ENCODE measurements at places on chromosomes 1 and 21.

DNA sequence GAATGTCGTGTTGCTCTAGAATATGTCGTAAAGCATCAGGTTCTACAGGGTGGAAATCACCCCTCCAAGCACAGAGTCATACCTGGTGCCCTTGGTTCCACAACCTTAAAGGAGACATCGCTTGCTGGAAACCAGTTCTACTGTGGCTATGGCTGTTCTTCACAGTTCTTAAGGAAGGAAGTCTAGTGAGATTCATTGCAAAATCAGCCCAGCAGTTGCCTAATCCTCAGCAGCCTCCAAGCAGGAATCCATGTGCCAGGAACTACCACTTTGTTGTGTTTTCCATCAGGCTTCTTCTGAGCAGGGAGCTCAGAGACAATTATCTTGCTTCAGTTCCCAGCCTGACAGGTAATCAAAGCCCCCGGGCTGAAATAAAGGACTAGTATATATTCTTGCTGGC, 45.0 kb upstream of the SLC35F3 start:
- no peak for DNase-seq

GRCh38 chr1:27333717-27334279, 8.0 kb upstream of the SYTL1 start:
- DNase-seq = no peak

GRCh38 chr1:15962671-15963362, 13.1 kb downstream of the ZBTB17 start:
- DNase-seq = no peak

GRCh38 chr1:5751163-5751540, 241.1 kb downstream of the NPHP4 start:
- DNase-seq = no peak

- DNase-seq = no peak
Measured at GRCh38 chr1:108012553-108012952, 47.6 kb upstream of the VAV3 start.

DNA sequence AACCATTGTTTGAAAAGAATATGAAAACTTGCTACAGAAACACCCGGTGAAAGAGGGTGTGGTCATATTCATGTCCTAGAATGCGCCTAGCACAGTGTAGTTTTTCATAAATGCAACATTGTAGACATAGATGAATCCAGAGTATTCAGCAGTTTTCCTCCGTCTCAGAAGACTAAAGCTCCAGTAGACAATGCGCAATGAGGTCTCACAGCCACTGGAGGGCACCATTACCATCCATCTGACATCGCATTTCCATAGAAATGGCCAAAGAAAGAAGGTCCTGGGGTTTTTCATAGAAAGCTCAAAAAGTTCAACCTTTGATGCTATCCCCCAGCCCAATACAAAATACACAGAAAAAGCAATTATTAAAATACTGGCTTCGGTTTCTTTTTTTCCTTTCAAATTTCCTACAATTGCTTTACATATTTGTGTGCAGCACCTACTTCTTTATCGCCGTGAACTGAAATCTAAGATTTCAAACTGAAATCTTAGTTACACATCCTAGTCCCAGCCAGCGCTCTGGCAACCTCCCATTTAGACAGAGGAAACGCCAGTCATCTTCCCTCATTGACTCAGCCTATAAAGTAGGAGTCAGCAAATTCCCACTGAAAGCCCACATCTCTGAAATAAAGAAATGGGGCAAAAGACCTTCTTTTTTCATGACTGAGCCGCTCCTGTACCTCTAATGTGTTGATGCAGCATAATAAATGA, 3.9 kb upstream of the CD58 start:
- peak; percentile 58 for DNase-seq
